ENCODE measurements at places on chromosomes 16 and 17.

GRCh38 chr17:9443811-9444210, 131.8 kb downstream of the STX8 start:
- DNase-seq, result no peak

- DNase-seq, result no peak
These were observed 33.9 kb downstream of the TNFRSF13B start for GRCh38 chr17:16938031-16938430.

GRCh38 chr17:82006468-82007227, 16.0 kb downstream of the CENPX start:
- DNase-seq, result no peak

- no peak for DNase-seq
These were observed 1.8 kb downstream of the CDH15 start for GRCh38 chr16:89173174-89173921.

GRCh38 chr16:29977063-29977825, 3.6 kb downstream of the TAOK2 start:
- DNase-seq, result no peak
